ENCODE measurements at places on chromosomes 4 and X.

DNA sequence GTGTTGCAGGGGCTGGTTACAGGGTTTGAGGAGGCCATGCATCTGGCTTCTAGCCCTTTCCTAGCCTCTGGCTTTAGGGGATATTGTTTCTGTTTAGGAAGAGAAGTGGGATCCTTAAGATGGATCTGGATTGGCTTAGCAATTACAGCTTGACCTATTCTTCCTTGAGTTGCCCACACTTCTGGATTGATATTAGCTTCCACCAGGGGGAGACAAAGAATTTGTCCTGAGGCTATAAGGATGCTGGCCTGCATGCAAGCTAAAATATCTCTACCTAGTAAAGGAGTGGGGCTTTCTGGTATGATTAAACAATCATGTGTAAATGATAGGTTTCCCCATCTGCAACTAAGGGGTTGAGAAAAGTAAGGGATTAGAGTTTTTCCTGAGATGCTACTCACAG, 117.2 kb downstream of the TEX13C start:
- no peak for DNase-seq

DNA sequence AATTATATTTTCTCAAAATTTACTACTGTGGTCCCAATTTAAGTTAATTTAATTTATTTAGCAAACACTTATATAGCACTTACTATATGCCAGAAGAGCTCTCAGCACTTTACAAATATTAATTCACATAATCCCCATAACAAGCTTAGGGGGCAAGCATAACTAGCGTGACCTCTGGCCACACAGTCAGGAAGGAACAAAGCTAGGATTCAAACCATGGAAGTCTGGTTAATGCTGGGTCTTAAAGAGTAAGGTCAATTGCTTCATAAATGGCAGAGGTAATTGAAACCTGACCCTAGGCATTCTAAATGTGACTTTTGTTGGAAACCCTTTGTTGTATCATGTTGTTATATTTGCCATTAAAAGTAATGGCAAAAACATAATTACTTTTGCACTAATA, 279.5 kb upstream of the EMCN start:
- no peak for DNase-seq

GRCh38 chrX:118577041-118577440, 81.4 kb downstream of the DOCK11 start:
- DNase-seq, result no peak

- DNase-seq, result no peak
Measured at GRCh38 chrX:106247162-106247561, 79.1 kb downstream of the PWWP3B start.

GRCh38 chr4:13601048-13601447, 26.5 kb downstream of the BOD1L1 start:
- no peak for DNase-seq

DNA sequence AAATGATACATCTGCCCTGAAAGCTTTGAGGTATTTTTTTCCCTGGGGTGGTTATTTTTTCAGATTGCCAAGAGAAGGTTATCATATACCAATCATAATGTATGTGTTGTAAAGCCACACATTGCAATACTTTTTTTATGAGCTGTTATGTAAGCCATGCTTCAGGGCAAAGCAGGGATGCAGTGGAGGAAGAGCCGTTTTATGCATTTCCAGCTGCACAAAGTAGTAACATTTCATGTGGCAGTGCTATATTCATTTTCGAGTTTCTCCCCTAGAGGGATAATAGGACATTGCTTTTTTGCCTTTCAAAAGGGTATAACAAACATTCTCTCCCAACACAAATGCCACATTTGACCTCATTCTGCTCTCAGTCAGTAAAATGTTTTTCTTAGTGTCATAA, 68.5 kb downstream of the GALNT7 start:
- DNase-seq, result no peak

DNA sequence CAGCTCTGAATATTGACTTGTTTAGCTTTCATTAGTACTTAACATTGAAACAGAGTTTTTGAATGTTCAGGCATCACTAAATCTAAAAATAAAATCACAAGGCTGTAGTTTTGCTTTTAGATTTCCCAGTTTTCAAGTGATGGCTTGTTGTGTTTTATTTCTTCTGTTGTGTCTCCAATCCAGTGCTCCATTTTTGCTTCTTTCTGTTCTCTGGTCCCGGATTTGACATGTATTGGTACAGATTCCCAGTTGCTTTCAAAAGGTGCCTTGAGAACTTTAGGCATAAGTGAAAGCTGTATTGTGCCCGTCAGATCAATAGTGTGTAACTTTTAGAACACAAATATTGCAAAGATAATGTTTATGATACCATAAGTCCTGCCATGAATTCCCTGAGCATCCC, 53.2 kb downstream of the ARHGAP10 start:
- no peak for DNase-seq

GRCh38 chr4:155615081-155615887, 51.4 kb upstream of the GUCY1A1 start:
- no peak for DNase-seq

- DNase-seq, result no peak
Measured at GRCh38 chr4:41299486-41299885, 42.8 kb downstream of the UCHL1 start.

- no peak for DNase-seq
Measured at GRCh38 chr4:8503801-8504200, 63.2 kb downstream of the TRMT44 start.

DNA sequence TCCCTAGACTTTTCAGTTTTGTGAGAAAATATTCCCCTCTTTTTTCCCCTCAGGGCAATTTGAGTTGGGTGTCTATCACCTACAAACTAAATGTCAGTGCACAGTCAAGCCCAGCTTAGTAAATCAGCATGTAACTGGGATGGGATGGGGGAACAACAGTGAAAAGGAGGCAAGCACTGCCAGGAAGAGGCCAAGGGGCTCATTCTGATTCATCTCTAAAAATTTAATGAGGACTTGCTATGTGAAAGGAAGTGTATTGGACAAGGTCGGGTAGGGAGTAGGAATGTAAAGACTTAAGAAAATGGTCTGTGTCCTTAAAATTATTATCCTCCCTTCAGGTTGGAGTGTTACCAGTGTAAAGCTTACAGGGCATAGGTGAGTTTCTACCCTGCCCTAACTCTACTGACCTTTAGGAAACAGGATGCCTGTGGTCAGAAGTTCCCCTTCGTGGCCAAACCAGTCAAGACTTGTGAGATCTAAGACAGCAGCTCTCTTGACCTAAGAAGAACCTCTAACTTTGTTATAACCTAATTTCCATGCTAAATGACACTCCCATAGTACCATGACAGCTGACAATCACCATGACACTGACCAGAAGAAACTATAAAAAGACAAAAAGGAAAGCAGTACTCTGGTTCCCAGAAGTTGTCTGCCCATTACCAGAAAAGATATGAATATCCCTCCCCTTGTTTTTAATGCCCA, 194.4 kb upstream of the LDB2 start:
- no peak for DNase-seq

DNA sequence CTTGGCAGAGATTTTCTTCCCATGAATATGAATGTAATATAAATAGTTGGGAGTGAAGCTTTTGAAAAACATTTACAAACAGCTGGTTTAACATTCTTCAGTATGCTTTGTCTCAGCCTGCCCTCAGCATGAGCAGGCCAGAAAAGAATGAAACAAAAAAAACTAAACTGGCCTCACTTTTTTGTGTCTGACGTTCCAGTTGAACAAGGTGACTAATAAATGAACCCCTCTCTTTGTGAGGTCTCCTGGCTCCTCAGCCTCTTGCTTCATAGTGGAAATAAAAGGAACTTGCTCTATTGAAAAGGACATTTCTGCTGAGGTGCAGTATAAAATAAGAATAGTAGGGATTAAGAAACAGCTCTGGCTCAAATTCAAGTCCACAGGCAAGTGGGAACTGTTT, 9.4 kb downstream of the CHST7 start:
- no peak for DNase-seq

DNA sequence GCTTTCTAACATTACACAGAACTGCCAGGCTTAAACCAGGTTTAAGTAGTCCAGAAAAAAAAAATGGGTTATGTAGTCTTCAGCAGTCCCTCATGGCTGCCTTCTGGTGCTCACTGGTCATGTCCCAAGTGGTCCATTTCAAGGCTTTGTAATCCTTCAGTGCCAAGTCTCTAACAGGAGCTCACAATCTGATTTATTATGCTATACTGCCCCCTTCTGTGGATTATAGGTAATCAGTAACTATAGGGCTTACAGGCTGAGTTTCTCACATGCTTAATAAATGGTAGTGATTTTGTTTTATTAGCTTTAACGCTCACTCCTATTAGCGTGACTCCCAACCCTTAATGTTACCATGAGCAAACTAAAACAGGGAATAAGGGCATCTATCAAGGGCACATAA, 92.5 kb upstream of the EDA2R start:
- DNase-seq, result no peak

DNA sequence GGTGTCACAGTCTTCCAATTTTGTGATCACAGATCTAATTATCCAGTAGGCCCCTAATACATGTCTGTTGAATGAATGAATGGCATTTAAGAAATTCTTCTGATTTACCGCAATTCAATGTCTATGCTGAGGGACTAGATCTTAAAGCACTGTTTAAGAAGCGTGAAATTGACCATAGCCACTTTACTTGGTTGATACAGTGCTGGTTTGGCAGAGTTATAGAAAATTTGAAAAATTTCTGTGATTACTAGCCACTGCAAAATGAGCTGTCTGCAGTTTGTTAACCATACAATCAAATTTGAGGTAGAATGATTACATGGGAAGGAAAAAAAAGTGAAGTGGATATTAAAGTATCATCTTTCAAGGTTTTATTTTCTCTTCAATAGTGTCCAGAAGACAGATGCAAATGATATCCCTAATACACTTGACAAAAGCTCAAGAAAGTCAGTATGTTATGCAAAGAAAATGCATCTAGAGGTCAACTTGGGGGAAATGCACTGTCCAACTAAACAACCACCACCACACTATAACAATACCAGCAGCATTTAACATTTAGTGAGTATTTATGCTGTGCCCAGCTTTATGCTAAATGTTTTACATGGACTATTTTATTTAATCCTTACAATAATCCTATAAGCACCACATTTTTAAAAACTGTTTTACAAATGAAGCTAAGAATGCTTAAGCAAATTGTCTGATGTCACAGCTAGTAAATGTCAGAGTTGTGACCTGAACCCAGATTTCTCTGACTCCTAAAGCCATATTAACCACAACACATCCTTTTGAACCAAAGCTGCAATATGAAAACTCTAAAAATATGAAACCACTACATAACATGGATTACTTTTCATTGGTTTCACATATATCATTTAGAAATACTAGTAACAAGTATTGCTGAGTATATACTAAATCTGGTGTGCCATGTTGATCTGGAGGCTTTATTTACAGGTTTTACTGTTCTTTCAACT, 217.9 kb upstream of the MAB21L2 start:
- no peak for DNase-seq

DNA sequence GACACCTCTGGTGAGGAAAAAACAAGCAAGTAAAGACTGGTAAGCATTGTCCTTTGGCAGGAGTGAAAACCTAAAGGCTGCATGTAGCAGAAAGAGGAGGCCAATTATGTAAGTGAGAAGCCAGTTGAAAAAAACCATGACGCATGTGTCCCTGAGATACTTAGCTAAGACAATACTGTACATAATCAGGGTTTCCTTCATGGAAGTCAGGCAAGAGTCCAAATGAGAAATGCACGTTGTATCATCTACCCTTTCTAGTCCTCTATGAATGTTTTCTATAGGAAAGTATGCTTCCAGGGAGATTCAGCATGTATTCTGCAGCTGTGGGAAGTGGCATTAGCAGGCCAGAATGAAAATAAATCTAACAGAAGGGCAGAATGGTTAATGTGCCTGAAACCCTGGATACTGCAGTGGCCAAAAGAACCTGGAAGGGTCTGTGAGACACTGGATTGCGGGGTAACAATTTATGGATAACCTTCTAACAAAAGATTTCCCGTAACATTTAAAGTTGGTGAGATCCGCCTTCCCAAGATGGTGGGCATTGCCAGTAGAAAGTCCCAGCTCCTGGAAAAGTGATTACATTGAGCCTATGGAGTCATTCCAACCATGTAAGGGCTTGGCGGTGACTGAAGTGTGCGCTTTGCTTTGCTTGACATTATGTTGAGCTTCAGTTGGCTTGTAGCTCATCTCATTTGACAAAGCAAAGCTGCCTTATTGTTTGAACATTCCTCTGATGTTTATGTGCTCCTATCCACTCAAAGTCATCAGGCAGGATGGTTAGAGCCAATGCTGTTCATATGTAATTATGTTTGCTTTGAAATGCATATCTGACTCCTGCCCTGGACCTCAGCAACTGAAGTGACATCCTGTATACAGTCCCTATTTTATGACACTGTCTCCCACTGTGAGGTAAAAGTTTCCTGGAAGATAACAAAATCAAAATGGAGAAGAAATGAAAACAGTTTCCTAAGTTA, 200.4 kb downstream of the ARHGAP24 start:
- DNase-seq, result no peak

DNA sequence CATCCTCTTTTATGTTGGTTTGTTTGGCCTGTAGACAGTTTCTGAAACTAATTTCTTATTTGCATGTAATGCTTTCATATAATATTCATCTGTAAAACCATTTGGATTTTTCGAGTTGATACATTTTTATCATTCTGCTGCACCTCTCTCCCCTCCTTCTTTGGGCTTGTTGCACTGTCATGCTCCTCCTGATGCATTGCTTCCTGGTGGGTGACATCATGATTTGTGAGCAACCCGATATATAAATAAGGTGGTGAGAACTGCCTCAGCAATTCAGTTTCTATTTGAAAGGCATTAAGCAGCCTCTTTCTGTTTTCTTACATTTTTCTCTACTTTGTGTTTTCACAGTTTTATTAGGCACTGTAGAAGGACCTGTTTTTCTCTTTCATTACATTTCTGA, 515.7 kb downstream of the RPA4 start:
- DNase-seq, result no peak

DNA sequence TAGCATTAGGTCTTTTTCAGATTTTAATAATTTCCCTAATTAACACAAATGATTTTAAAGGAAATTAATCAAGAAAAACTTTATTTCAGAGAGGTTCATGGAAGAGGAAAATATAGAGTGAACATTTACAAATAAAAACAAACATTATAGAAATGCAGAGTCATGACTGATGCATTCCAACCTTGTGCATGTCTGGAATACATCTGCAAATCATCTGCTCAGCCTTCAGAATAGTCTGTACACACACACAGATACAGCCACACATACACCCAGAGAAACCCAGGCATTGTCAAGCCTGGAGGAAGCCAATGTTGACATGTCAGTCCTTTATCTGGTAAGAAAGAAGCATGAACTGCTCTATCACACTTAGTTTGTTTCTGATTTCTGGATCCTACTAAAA, 61.3 kb upstream of the NFKB1 start:
- DNase-seq, result no peak

- no peak for DNase-seq
Measured at GRCh38 chrX:96704629-96705028, 20.0 kb downstream of the DIAPH2 start.

GRCh38 chr4:76148142-76148865, at the start of gene NUP54:
Gene NUP54, minus strand, starts transcription at chr4:76148397. Its CDS starts 23 bp downstream, at chr4:76148374.
- DNase-seq, result peak; percentile 92

- DNase-seq, result no peak
Measured at GRCh38 chrX:49211074-49211473, 11.1 kb upstream of the SYP start.

DNA sequence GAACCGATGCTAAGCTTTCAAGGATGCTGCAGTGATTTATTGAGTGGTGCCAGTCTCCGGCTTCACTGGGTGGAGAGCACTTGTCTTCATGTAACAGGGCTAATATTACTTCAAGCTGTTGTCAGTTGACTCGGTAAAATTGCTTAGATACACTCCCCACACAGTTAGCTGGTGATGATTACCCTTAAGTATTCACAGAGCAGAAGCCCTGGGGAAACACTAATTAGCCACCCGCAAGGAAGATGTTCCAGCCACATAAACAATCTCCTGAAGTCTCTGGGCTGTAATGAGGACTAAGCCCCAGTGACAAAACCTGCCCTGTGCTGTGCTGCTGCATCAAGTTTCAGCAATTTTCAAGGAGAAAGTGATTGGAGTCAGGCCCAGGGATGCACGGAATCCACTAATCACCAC, 37.3 kb upstream of the GK2 start:
- DNase-seq, result no peak
